Activated CD4-positive, alpha-beta T cell treated with anti-CD3 and anti-CD28 coated beads, Interleukin-2, Interleukin-6, amounts not matched to agents 100 ng/mL and 50 ng/mL, durations not matched to agents 16 hours and 8 hours (primary cell): ENCODE measurements at places on chromosomes 2 and 18.

- DNase-seq: peak; percentile 12
These were observed 550.9 kb upstream of the PKDCC start for GRCh38 chr2:41496908-41497307.

- DNase-seq: no peak
These were observed 30.7 kb downstream of the KCNE4 start for GRCh38 chr2:223082706-223083105.

DNA sequence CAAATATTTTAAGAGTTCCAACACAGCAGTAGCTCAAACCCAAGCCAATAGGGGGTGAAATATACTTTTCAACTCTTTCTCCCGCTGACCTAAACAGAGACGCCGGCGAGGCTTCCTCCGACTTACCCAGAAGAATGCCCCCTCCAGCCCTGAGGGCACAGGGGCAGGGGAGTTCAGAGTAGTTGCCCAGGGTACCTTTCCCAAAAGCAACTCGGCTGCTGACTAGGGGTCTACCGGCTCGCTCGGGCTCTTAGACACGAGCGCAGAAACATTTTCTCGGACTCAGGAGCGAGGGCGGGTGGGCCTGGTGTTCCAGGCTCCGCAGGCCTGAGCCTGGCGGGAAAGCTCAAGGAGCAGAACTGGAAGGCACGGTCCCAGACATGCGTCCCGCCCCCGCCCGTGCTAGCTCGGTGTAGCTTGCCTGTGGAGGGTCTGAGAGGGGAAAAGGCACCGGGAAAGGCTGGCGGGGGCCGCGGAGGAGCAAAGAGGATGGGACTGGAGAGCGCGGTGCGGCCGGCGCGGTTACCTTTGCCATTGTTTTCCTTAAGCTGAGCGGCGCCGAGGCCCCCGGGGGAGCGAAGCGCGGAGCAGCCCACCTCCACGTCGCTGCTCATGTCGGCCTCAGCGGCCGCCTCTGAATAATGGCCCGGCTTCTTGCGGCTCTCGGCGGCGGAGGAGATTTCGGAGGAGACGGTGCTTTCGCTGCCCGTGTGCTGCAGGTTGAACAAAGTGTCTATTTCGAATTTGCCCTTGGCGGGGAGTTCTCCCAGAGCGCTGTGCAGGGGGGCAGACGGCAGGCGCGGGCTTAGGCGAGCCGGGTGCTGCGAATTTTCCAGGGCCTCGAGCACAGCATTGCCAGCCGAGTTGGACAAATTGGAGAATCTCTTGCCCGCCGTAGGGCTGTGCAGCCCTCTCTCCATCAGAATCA, 674 bp downstream of the EVX2 start:
- no peak for DNase-seq

GRCh38 chr2:6955511-6956136, 38.4 kb downstream of the RNF144A start:
- no peak for DNase-seq

- no peak for DNase-seq
These were observed 141.7 kb upstream of the GPC1 start for GRCh38 chr2:240293557-240294461.

- DNase-seq: no peak
These were observed 351.5 kb downstream of the TXNL1 start for GRCh38 chr18:56286775-56287325.

DNA sequence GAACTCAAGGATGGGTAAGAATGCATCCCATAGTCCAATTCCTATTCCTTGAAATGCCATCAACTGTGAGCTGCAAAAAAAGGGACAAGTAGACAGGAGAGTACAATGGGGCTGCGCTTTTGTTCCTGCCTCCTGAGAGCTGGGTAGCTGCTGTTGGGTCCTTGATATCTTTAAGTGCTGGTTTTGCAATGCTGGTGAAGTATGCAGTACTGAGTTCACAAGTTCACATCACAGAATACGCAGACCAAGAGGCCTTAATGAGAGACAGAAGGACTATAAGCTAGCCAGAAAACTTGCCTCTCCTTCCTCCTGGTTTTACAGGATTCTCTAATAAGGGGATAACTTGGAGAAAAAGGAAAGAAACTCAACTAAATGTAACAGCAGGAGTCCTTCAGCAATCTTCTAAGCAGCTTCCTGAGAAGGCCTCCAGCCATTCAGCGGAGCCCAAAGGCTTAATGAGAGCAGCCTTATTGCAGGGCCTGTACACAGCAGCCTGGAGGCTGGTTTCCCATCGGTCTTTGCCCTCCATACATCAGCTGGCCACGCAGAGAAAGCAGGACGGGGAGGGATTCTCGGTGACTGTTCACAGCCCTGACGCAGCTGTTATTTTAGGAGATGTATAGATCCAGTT, 293.1 kb downstream of the CDCA7 start:
- DNase-seq: no peak

GRCh38 chr2:238295144-238296112, 7.0 kb upstream of the PER2 start:
- DNase-seq: no peak

- no peak for DNase-seq
These were observed 60.0 kb downstream of the TMEM131 start for GRCh38 chr2:97935719-97936161.

DNA sequence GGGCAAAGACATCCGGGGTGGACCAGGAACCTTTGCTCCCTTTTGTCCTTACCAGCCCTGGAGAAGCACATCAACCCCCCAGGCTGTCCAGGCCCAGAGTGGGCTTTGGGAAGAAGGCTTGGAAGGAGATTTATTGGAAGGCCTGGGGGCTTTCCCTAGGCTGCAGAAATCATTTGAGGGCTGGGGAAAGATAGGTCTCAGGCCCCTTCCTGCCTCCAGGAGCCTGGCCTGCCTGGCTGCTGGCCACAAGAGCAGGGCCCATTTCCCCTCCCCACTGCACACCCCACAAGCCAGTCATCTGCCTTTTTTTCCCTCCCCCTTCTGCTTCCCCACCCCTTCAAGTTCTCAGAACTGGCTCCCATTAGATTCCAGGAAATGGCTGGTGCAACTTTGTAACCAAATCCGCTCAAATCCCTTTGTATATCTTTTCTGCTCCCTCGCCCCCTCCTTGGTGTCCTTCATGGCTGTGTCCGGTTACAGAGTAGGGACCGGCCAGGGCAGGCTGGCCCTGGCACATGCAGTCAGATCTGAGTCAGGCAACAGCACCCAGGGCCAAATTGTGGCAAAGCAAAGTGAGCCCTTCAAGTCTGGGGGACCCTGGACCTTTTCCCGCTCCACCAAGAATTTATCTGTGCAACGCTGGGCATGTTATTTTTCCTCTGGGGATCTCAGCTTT, 20.8 kb upstream of the TNP1 start:
- peak; percentile 56 for DNase-seq

DNA sequence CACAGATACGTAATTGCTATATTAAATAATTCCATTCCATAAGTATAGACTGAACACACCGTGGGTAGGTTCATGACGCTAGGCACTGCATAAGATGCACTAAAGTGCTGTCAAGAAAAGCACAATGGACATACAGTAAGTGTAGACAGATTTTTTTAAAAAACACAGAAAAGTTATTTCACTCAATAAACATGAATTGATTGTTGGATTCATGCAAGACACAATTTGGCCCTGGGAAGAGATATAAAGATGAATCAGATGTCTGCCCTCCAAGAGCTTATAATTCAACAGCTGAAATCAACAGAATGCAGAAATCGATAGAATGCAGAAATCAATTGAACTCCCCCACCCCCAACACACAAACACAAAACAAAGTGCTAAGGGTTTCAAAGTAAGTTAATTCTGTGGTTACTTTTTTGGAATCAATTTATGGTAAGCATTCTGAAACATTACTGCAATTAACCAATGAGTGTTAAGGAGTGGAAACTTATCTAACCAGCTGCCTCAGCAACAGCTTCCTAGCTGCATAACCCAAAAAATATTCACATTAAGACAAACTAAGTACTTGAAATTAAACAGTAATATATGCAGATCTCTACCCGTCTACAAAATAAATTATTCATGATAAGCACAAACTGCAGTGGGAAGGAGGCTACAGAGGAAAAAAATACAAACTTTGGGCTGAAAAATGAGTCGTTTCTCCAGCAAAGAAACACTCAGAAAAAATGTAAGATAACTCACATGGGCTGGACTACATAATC, 1.6 kb downstream of the NBAS start:
- DNase-seq: no peak

DNA sequence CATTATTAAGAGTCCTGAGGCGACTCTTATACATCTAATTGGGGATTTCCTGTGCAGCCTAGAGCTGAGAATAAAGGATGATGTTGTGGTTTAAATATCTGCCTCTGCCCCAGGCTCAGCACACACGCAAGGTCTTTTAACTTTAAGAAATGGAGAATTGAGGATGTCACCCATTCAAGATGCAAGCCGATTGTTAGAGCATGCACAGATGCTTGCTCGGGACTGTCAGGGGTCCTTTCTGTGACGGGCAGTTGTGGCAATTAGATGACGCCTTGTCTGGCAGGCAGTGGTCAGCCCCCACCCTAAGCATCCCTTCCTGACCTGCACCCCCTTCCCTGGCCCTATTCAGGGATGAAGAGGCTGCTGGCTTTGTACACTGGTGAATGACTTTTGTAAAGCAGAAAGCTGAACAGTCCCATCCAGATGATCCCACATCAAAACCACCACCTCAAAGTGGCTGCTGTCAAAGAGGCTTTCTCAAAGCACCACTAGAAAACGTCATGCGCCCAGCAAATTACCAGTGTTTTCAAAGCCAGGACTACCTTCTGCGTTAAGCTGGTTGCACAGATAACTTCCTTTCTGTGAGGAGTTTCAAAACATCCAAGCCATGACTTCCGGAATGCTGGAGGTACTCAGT, 23.7 kb downstream of the FAM178B start:
- DNase-seq: peak; percentile 77

GRCh38 chr2:121442889-121443288, 87.8 kb upstream of the RNU4ATAC start:
- DNase-seq: no peak

DNA sequence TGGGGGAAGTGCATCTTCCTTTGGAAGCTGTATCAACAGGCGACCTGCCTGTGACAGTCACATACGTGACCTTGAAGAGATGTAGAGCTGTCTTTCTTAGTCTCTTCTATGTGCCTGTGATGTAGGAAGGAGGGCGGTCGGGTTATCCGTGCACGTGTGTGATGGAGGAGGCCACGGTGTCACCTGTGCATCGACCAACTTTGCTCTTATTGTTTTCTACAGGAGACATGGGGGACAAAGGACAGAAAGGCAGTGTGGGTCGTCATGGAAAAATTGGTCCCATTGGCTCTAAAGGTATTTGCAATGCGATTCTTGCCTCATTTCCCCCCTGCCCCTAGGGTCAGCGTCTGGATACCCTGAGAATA, 20.7 kb upstream of the ALLC start:
- no peak for DNase-seq

GRCh38 chr2:23385748-23386338, 864 bp downstream of the KLHL29 start:
- DNase-seq: no peak

- no peak for DNase-seq
These were observed 112.1 kb downstream of the NFATC1 start for GRCh38 chr18:79507546-79508480.

GRCh38 chr2:105081006-105081601, 43.2 kb downstream of the MRPS9 start:
- no peak for DNase-seq

DNA sequence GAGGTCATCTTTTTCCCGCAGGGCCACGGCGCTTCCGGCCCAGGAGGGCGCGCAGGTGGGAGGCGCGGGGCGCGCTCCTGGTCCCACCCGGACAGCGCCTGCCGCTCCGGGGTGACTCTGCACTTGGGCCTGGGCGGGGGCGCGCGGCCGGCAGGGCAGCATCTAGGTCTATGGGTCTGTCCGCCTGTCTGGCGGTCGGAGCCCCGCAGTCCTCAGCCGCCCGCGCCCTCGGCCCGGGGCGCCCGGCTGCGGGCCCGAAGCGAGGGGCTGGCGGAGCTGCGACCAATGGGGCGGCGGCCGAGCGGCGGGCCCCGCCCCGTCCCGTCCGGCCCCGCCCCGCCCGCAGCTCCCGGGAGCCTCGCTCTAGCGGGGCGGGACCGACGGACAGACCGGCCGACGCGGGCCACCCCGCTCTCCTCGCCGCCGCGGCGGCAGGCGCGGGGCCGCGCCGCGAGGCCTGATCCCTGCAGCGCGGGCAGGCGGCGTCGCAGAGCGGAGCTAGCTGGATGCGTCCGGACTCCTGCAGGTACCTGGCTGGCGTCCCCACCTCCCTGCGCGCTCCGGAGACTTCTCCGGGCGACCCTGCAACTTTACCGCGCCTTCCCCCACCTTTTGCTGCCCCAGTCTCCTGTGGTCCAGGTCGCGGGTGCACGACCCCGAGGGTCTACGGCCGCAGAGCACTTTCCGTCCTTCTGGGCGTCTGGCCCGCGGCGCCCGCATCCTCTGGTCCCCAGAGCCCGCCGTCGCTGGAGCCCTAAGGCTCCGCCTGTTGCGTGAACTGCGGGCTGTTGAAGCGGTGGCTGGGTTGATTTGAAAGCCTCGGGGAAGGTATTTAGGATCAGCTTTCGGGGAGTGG, at the start of gene KCNS3:
Gene KCNS3, plus strand, starts transcription at position 387 of the 856 bp plus-strand sequence. CDS start 52,342 bp downstream, outside the sequence.
- DNase-seq: peak; percentile 4

GRCh38 chr18:62372156-62372555, 47.0 kb downstream of the TNFRSF11A start:
- no peak for DNase-seq

DNA sequence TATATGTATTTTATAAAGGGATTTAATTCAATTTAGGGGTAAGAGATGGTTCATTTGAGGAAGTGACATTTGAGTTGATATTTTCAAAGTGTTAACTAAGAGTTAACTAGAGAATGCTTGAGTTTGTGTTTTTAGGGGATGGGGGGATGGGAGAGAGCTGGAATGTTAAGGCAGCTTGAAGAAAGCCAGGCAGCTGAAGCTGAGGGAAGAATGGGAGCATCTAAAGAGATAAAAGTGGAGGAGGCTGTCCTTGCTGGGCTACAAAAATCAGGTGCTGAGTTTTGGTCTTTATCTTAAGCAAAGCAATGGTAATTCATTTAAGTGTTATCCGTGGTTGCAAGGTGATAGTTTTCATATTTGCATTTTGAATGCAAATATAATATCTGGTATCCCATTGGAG, 9.2 kb downstream of the CHST9 start:
- no peak for DNase-seq

GRCh38 chr2:26723991-26724750, 31.6 kb downstream of the KCNK3 start:
- no peak for DNase-seq

- DNase-seq: no peak
These were observed 19.9 kb upstream of the SCYGR1 start for GRCh38 chr2:227407591-227408151.

DNA sequence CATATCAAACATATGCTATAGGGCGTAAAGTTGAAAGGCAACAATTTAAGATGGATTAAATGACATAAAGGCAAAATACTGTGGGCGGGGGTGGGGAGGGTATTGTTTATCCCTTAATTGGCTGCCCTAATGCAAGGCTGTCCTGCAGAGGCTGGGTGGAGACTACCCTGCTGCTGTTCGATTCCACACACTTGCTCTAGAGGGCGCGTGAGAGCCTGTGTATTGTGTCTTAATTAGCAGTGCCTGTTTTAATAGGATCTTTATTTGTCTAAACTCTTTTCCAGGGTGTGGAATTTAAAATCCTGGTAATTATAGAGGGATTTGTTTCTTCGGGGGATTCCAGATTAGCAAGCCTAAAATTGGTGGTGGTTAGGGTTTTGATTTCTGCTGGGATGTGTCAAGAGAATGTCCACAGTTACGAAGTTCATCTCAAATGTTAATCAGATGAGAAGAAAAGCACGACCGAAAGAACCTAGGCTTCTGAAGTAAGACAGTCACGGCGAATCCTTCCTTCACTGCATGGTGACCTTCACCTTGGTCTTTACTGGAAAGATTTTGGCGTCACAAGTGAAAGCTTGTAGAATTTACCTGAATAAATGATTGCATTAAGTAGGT, 103.5 kb upstream of the MAP3K20 start:
- peak; percentile 67 for DNase-seq

GRCh38 chr2:239355724-239356123, 45.1 kb downstream of the HDAC4 start:
- DNase-seq: no peak
